Activated CD8-positive, alpha-beta T cell treated with anti-CD3 and anti-CD28 coated beads for 36 hours (primary cell): ENCODE measurements at places on chromosomes 16 and 17. TPM values are rescaled to one million over a fixed set of nuclear protein-coding genes. Genes with fewer than 3 reads are reported as not detected.
A peak's percentile ranks its signal among the peaks of the same experiment; 100 is the strongest.

TP53TG3B gene
- not detected for total RNA-seq

KRT24 gene
- total RNA-seq: not detected

- no peak overlapping the region for H3K4me3 ChIP-seq
- no peak overlapping the region for H3K27ac ChIP-seq
- DNase-seq: no peak
- no peaks in the 10 kb centered on the region for H3K27me3 ChIP-seq
- no peaks in the 10 kb centered on the region for H3K4me1 ChIP-seq
These were observed 30.0 kb downstream of the NOL11 start for GRCh38 chr17:67747681-67748235.

ATP2A3 gene
- total RNA-seq: 113 TPM

- H3K4me1 ChIP-seq: peaks cover 61% of the 10 kb centered on the region
- no peaks in the 10 kb centered on the region for H3K36me3 ChIP-seq
- H3K4me3 ChIP-seq: peak overlapping the region; percentile 13
- no peak for DNase-seq
These were observed 3.6 kb upstream of the LHX1 start for GRCh38 chr17:36933512-36934143.

DNA sequence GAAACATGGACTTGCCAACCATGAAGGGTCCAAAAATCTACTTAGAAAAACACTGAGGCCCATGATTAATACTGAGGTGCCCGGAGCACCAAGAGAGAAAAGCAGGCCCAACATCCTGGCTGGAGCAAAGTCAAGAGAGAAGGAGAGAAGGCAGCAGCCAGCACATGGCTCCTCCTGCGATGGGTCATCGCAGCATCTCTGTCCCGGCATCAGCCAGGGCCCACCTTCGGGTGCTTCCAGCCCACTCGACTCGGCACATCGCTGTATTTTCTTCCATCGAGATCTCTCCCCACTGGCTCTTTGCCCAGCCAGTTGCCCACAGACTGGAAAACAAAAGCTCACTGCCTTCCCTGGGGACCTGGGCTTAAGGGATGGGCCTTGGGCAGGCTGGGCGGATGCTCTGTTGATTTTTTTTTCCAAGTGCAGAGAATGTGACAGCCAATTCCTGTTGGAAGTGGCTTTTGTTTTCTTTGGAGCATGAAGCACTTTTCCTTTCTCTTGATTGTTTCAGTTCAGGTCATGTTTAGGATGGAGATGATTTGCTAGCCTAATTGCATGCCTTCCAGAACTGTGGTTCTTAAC, 58.1 kb downstream of the CYB5B start:
- no peaks in the 10 kb centered on the region for H3K36me3 ChIP-seq
- no peak overlapping the region for H3K27ac ChIP-seq
- H3K4me1 ChIP-seq: peaks cover 4% of the 10 kb centered on the region
- DNase-seq: no peak
- H3K4me3 ChIP-seq: no peak overlapping the region

DNA sequence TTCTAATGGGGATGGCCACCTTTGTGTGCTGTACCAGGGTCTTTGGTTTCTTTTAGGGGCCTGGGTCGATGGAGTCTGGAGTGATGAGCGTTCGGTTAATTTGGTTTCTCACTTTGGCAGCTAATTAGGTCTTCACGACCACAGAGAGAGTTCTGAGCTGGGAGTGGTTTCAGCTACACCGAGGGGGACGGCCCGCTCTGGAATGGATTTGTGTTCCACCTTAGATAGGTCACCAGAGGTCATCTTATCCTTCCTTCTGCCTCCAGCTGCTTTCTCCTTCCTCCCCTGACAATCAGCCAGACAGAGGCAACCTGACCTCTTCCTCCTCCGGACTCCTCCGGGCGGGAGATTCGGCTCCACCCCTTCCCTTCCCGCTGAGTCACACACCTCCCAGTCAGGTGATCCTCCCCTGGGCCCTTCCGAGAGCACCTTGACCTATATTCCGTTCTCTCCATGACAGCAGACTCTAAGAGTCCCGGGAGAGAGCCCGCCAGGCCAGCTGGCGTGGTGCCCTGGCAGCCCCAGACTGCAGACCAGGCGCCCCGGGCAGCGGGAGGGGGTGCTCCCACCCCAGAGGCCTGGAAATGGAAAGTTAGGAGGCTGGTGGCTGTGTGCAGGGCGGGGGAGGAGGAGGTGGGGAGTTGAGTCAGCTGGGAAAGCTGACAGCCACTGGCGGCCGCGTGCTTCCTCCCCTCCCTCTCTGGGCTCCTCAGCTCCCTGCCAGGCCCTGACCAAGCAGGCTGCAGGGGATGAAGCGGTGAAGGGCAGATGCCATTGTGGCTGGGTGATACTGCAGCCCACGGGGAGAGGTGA, 44.7 kb downstream of the CHD9 start:
- H3K27me3 ChIP-seq: no peaks in the 10 kb centered on the region
- H3K4me1 ChIP-seq: peaks cover 22% of the 10 kb centered on the region
- H3K4me3 ChIP-seq: peak overlapping the region; percentile 68
- DNase-seq: peak; percentile 78
- peak overlapping the region; percentile 89 for H3K27ac ChIP-seq
- no peaks in the 10 kb centered on the region for H3K36me3 ChIP-seq
